ENCODE measurements at places on chromosomes 12 and 14.

- DNase-seq, result no peak
These were observed 97.9 kb upstream of the EEA1 start for GRCh38 chr12:93027041-93027440.

DNA sequence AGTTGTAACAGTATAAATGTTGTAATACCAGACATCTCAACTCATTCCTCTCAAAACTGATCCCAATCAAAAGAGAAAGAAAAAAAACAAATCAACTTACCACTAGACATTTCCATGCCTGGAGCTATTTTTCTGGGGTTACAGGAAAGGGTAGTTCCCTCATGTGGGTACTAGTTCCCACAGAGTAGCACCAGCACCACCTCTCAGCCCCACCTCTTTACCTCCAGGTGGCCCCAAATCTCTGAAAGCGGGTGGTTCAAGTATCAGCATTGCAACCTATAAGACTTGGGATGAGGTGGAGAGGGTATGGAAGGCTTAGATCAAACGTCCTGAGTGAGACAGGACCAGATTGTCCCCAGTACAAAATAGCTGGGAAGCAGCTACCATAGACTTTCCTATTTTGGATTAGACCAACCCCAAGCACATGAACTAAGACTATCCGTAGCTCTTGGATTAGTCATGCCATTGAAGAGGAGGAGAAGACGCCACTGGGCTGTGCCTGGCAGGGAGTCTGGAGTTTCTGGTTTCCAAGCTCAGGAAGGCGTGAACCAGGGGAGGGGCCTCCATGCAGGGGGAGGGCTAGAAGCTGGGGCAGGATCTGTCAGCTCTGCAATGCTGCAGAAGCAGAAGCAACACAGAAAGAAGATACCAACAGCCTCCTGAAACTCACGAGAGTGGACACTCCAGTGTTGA is at the start of gene SLC39A2:
Gene SLC39A2 (plus strand): TSS at position 620 of the 693 bp plus-strand sequence. CDS start 154 bp downstream, outside the sequence.
- DNase-seq, result no peak

- no peak for DNase-seq
These were observed 565 bp upstream of the KLHL42 start for GRCh38 chr12:27779416-27779919.

DNA sequence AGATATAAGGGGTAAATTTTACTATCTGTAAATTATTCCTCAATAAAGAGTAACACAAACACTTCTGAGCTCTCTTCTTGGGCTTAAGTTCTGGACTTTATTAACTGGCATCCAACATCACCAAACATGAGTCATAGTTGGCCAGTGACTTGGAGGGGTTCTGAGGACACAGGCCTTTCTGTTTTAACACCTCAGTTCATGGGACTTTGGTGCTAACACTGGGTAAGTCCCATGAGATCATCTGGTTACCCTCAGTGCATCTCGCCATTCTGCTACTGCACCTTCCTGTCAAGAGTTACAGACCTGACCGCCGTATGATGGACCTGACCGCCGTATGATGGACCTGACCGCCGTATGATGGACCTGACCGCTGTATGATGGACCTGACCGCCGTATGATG is 9.9 kb downstream of the SLC15A4 start:
- DNase-seq, result no peak

GRCh38 chr12:116673681-116674111 is 64.2 kb downstream of the SPRING1 start:
- no peak for DNase-seq

GRCh38 chr12:15966426-15966825 is 55.3 kb downstream of the DERA start:
- DNase-seq, result no peak

GRCh38 chr14:79118291-79118690 is 948.1 kb downstream of the NRXN3 start:
- DNase-seq, result no peak

DNA sequence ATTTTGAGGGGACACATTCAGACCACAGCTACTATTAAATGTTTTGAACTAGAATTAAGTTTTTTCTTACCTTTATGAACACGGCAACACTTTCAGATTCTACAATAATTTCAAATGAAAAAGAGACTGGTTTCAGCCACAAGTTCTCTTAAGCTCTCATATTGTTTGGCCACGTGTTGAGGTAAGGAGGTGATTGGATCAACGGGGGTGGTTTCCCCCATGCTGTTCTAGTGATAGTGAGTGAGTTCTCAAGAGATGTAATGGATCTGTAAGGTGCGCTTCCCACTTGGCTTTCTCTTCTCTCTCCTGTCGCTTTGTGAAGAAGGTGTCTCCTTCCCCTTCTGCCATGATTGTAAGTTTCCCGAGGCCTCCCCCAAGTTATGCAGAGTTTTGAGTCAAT is 48.9 kb upstream of the DYRK2 start:
- DNase-seq, result no peak

DNA sequence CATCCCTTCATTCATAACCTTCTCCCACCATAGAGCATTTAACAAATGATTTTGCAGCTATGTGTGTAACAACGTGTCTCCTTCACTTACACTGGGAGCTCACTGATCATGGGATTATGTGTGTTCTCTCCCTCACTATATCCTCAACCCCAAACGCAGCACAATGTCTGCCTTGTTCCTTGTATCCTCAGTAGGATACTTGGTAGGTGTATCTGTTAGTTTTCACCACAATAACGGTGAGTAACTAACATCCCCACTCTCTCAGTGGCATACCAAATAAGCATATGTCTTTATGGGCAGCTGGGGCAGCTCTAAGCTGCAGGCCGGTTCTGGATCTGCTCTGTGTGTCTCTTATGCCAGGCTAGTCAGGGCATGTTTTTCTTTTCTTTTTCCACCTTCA is 166.7 kb upstream of the PWP1 start:
- DNase-seq, result no peak

- no peak for DNase-seq
These were observed 3.9 kb downstream of the ABHD4 start for GRCh38 chr14:22601996-22602395.

DNA sequence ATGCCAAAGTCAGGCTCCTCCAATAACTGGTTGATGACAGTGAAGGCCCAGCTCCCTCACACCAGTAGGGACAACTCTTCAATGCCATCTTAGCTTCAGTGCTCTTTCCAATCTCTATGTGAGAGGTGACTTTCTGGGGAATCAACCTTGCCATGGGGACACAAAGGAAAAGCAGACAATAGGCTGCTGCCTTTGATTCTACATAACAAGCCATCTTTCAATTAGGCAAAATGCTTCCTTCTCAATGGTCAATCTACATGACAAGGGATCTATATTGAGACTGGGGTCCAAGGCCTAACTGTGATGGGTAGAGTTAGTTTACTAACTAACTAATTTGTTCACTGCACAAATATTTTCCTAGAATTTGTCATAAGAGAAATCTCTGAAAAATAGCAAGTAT is 1417.5 kb upstream of the SEL1L start:
- no peak for DNase-seq

DNA sequence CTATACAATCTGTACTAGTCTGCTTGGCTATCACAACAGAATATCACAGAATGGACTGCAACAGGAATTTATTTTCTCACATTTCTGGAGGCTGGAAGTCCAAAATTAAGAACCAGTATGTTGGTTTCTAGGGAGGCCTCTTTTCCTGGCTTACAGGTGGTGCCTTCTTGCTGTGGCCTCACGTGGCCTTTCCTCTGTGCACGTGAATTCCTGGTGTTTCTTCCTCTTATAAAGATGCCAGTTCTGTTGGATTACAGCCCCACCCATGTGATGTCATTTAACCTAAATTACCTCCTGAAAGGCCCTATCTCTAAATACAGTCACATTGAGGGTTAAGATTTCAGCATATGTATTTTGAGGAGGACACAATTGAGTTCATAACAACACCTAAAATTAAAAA is 32.1 kb upstream of the C2CD5 start:
- DNase-seq, result no peak

DNA sequence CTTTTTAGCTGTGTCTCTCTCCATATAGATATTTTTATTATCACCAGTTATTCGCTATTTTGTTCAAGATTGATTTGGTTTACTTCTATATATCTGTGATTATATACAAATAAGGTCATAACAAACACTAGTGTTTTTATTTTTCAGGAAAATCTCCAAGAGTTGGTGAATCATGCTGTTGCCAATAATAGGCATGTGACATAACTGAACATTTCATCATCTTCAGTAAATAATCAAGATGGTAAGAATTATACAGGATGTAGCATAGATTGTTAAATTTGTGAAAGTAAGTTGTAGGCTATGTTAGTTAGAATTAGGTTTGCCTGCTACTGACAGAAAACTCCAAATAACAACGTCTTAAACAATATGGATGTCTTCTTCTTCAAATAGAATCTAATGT is 240.9 kb upstream of the PDE3A start:
- DNase-seq, result no peak

- no peak for DNase-seq
These were observed at the start of gene SH2B3 for GRCh38 chr12:111405859-111406473. TSS of gene SH2B3 (plus strand) at chr12:111405923. CDS start at chr12:111418146, 12,223 bp downstream.

- no peak for DNase-seq
These were observed 18.8 kb downstream of the SLC8B1 start for GRCh38 chr12:113316155-113316554.

- DNase-seq, result no peak
These were observed 42.5 kb upstream of the DIO3 start for GRCh38 chr14:101518611-101519473.

GRCh38 chr14:87066221-87066817 is 926.7 kb downstream of the GALC start:
- no peak for DNase-seq

DNA sequence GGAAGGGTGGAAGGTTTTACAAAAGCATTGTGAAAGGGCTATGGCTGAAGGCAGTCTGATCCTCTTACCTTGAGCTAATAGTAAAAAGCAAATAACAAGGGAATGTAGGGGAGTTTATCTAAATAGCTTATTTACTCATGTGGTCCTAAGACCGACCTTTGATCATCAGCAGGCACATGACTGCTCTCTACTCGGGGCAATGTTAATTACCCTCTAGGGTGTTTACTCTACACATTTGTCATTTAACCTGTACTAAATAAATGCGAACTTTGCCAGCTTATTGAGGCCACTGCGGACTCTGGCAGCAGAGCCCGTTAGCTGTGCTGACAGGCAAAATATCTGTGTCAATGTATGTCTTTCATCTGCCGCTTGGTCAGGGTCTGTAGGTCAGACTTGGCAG is 768.3 kb upstream of the ATXN7L3B start:
- no peak for DNase-seq

DNA sequence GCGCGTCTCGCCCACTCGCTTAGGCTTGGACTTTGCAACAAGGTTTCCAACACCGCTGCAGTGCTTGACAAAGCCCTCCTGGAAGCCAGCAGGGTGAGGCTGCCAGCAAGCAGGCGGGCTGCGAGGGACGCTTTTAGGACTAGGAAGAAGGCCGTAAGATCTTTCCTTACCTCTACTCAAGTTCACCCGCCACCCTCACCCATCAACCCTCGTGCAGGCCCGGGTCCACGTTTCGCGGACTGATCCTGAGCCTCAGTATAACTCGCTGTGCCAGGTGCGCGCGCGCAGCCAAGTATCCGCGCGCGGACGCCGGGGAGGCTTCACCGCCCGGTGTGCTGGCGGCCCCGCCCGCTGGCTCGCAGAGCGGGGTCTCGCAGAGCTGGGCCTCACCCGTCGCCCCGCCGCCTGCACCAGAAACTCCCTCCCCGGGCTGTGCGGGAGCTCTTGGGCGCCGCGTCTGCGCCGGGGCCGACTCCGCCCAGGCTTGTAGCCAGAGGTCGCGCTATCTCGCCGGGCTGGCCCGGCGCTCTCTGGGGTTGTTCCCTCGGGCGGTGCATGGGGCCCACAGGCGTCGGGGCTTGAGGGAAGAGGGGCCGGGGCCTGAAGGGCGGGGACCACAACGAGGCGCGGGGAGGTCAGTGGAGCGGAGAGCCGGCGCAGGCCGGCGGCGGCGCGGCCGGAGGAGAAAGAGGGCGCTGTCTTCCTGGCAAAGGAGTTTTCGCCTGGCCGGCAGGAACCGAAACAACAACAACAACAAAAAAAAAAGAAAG is 7.6 kb upstream of the SIX1 start:
- DNase-seq, result no peak

All from esophagus squamous epithelium (tissue), 5 donors.